A549 treated with AZD2906 at 1 μM for 4 hours (cell line): ENCODE measurements at places on chromosomes 12 and 14. TPM values are rescaled to one million over a fixed set of nuclear protein-coding genes. Genes with fewer than 3 reads are reported as not detected.

The FAM222A gene
- total RNA-seq = 3.4 to 5.7 TPM (median 4.6 TPM) in 5 replicates

The PRIMA1 gene
- 0.45 to 0.72 TPM (median 0.60 TPM) in 5 replicates for total RNA-seq

The TMBIM4 gene
- total RNA-seq = 42.7 to 52.5 TPM (median 49.8 TPM) in 5 replicates

The INSM2 gene
- total RNA-seq = 0.05 to 0.11 TPM (median 0.07 TPM) in 5 replicates

The ASCL1 gene
- not detected in 5 replicates for total RNA-seq

The KRT85 gene
- 0.05 to 0.10 TPM in 2 of 5 replicates, not detected in the others for total RNA-seq

The MON2 gene
- 11.0 to 14.4 TPM (median 13.7 TPM) in 5 replicates for total RNA-seq

The C14orf180 gene
- not detected in 5 replicates for total RNA-seq

The LIN52 gene
- 3.7 to 6.9 TPM (median 4.2 TPM) in 5 replicates for total RNA-seq

The TSPAN11 gene
- 0.04 to 0.11 TPM (median 0.06 TPM) in 5 replicates for total RNA-seq

The AQP6 gene
- total RNA-seq = not detected in 5 replicates

The RNASE3 gene
- not detected in 5 replicates for total RNA-seq

The RPS6KA5 gene
- 4.5 to 6.6 TPM (median 5.5 TPM) in 5 replicates for total RNA-seq

The CRY1 gene
- total RNA-seq = 20.6 to 28.1 TPM (median 22.8 TPM) in 5 replicates

The DYNC1H1 gene
- 180 to 210 TPM (median 188 TPM) in 5 replicates for total RNA-seq

The MYF5 gene
- not detected in 5 replicates for total RNA-seq
